ENCODE measurements at places on chromosomes 6 and 20. TPM values are rescaled to one million over a fixed set of nuclear protein-coding genes. Genes with fewer than 3 reads are reported as not detected.

LY6G6D gene
- not detected for polyA plus RNA-seq

DNA sequence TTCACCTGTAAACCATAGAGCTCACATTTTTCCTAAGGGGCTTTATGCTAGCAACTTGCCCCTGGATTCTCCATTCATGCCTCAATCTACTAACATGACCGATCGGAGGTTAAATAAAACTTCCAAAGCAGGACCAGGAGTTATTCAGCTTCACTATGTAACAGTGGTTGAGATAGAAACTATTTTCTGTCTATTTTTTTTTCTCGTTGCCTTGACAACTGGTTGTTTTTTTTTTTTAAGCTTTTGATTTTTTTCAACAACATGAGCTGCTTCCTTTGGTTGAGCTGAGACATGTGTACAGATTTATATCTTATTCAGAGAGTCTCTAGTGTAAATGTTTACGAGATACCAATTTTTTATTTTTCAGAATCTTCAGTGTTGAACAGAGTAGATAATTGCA is 85.7 kb downstream of the SHLD1 start:
- H3K4me1 ChIP-seq: peaks cover 23% of the 10 kb centered on the region
- peak overlapping the region; percentile 57 for H3K4me3 ChIP-seq
- peaks cover 3% of the 10 kb centered on the region for H3K27me3 ChIP-seq

- DNase-seq: no peak
- H3K36me3 ChIP-seq: peaks cover 32% of the 10 kb centered on the region
- H3K4me1 ChIP-seq: peaks cover 47% of the 10 kb centered on the region
- H3K4me3 ChIP-seq: no peak overlapping the region
These were observed 14.9 kb upstream of the SLC22A1 start for GRCh38 chr6:160106701-160107100.

GRCh38 chr20:23161244-23161891 is 75.2 kb upstream of the CD93 start:
- DNase-seq: no peak
- H3K36me3 ChIP-seq: no peaks in the 10 kb centered on the region
- H3K27ac ChIP-seq: no peak overlapping the region
- H3K4me3 ChIP-seq: no peak overlapping the region
- peaks cover 9% of the 10 kb centered on the region for H3K4me1 ChIP-seq

GRCh38 chr6:130020073-130020906 is 1.9 kb downstream of the L3MBTL3 start:
- peaks cover 13% of the 10 kb centered on the region for H3K27me3 ChIP-seq
- DNase-seq: peak; percentile 45
- peaks cover 16% of the 10 kb centered on the region for H3K4me1 ChIP-seq
- H3K4me3 ChIP-seq: peak overlapping the region; percentile 100

MRPS18B gene
- 114 TPM for polyA plus RNA-seq

BPIFB2 gene
- not detected for polyA plus RNA-seq

DNA sequence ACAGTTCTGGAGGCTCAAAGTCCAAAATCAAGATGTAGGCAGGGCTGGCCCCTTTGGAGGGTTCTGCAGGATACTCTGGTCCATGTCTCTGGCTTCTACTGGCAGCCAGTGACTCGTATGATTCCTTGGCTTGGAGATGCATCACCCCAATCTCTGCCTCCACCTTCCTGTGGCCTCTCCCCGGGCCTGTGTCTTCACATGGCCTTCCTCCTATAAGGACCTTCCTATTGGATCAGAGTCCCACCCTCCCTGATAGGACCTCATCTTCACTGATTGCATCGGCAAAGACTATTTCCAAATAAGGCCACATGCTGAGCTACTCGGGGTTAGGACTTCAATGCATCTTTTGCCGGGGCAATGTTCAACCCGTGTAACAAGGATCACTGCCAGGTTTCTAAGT is 509.0 kb downstream of the CD83 start:
- no peaks in the 10 kb centered on the region for H3K36me3 ChIP-seq
- H3K4me3 ChIP-seq: no peak overlapping the region
- no peaks in the 10 kb centered on the region for H3K4me1 ChIP-seq
- H3K27ac ChIP-seq: no peak overlapping the region
